ENCODE measurements at places on chromosomes 4 and X. TPM values are rescaled to one million over a fixed set of nuclear protein-coding genes. Genes with fewer than 3 reads are reported as not detected.

CCDC149 gene
- 10.2 TPM for total RNA-seq

OTC gene
- not detected for total RNA-seq

STK26 gene
- 69.4 TPM for total RNA-seq

CCNA2 gene
- 6.2 TPM for total RNA-seq

WDR17 gene
- total RNA-seq, result 2.0 TPM

GPR50 gene
- 1.00 TPM for total RNA-seq

GABRQ gene
- total RNA-seq, result 0.43 TPM

GLRA3 gene
- not detected for total RNA-seq

HEPH gene
- total RNA-seq, result 83.9 TPM

All from astrocyte (in vitro differentiated cells and primary cell).